Activated B cell treated with CpG ODN at 0.5 μM for 24 hours (primary cell): ENCODE measurements at places on chromosomes 16 and 17.
A peak's percentile ranks its signal among the peaks of the same experiment; 100 is the strongest.

- DNase-seq, result no peak
These were observed 6.4 kb upstream of the ITGAX start for GRCh38 chr16:31348579-31348978.

GRCh38 chr16:66270333-66270927 lies 96.1 kb upstream of the CDH5 start:
- peak; percentile 44 for DNase-seq

GRCh38 chr17:46064460-46064859 lies 65.4 kb downstream of the STH start:
- DNase-seq, result no peak

- peak; percentile 64 for DNase-seq
These were observed 15.7 kb upstream of the CPPED1 start for GRCh38 chr16:12819126-12820117.

DNA sequence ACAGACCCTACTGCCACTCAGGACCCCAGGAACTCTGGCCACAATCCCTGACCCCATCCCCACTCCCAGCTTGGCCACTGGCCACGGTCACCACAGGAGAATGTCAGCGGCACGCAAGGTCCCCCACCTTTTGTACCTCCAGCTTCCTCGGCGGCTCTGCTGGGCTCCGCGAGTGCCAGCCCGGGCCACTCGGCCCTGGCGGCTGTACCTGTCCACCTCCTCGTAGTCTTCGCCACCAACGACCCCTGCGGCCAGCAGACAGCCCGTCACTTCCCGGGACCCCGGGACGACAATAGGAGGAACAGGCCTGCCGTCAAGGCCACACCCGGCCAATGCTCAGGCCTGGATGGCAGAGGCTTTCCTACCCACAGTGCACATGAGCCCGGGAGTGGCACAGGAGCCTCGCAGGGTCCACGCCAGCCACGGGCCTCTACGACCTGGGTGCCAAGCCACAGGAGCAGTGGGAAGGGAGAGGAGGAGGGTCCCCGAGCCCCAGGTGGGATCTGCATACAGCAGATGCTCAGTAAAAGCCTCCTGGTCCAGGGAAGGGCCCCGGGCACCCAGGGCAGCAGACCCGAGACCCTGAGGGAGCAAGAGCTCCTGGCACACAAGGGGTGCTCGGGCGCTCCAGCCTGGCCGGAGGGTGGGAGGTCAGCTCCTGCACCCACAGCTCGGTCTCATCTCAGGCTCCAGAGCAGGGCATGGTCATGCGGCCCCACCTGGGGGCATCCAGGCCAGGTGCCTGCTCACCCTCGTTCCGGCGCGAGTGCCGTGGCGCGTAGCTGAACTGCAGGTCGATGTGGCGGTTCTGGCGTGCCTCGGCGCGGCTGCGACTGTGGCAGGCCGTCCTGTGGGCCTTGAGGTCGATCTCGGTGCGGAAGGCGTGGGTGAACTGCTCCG lies 7.9 kb downstream of the ZNF598 start:
- DNase-seq, result no peak

DNA sequence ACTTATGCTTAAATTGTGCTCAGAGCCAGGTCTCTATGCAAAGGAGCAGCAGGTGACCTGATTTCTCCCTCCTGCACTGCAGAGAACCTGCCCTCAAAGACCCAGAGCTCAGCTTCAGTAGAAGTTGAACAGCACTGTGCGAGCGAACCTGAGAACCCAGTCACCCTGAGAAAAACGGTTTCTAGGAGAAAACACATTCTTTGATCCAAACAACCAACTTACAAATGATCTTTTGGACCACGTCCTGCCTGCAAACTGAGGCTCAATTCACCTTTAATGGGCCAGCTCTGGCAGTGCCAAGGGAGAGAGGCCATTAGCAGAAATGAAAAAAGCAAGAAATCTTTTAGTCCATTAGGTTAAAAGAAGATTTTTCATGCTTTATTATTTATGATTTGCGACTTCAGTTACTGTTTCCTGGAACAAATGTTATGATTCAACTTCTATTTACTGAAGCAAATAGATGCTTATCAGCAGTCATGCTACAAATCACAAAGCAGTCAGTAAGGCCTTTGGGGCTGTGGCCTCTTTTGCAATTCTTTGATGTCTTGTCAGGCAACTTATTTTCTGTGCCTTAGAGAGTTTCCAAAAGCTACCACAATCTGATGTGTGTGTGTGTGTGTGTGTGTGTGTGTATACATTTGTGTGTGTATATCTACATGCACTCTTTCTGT lies 65.7 kb upstream of the LRRC37A3 start:
- DNase-seq, result no peak

DNA sequence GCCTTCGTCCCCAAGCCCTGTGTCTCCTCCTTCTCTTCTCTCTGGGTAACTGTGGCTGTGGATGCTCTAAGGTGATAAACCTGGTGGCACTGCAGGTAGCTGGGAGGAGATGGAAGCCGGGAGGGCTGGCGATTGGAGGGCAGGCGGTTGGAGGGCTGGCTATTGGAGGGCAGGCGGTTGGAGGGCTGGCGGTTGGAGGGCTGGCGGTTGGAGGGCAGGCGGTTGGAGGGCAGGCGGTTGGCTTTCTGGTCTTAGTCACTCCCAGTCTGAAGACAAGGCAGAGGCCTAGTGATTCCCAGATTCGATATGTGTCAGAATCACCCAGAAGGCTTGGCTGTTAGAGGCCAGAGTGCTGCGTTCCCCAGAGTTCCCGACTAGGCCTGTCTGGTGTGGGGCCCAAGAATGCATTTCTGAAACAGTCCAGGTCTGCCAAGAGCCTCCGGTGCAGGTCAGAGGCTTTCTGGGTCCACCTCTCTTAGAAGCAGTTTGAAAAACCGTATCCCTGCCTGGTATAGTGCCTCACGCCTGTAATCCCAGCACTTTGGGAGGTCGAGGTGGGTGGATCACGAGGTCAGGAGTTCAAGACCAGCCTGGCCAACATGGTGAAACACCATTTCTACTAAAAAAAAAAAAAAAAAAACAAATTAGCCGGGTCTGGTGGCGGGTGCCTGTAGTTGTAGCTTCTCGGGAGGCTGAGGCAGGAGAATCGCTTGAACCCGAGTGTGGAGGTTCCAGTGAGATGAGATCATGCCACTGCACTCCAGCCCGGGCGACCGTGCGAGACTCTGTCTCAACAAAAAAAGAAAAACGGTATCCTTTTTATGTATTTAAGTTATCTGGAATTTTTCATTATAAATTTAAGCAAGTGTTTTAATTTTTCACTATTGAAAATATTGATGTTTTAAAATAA lies 59.7 kb downstream of the WDR45B start:
- no peak for DNase-seq

GRCh38 chr17:67995570-67996263 lies 552 bp downstream of the C17orf58 start:
- DNase-seq, result peak; percentile 32

GRCh38 chr16:17828012-17828411 lies 357.3 kb upstream of the XYLT1 start:
- DNase-seq, result no peak
